ENCODE measurements at places on chromosomes 3 and 15. TPM values are rescaled to one million over a fixed set of nuclear protein-coding genes. Genes with fewer than 3 reads are reported as not detected.

Gene HEG1
- 54.7 TPM for total RNA-seq

Gene P2RY13
- 0.56 TPM for total RNA-seq

Gene C3orf49
- not detected for total RNA-seq

Gene CCNB2
- total RNA-seq, result not detected

Gene HIGD2B
- total RNA-seq, result not detected

Gene ARGFX
- not detected for total RNA-seq

Gene WDR93
- total RNA-seq, result 0.82 TPM

Gene CCDC54
- 0.23 TPM for total RNA-seq

Measured in ovary (tissue), 10 donors.